ENCODE measurements at places on chromosomes 16 and 17. TPM values are rescaled to one million over a fixed set of nuclear protein-coding genes. Genes with fewer than 3 reads are reported as not detected.

DNA sequence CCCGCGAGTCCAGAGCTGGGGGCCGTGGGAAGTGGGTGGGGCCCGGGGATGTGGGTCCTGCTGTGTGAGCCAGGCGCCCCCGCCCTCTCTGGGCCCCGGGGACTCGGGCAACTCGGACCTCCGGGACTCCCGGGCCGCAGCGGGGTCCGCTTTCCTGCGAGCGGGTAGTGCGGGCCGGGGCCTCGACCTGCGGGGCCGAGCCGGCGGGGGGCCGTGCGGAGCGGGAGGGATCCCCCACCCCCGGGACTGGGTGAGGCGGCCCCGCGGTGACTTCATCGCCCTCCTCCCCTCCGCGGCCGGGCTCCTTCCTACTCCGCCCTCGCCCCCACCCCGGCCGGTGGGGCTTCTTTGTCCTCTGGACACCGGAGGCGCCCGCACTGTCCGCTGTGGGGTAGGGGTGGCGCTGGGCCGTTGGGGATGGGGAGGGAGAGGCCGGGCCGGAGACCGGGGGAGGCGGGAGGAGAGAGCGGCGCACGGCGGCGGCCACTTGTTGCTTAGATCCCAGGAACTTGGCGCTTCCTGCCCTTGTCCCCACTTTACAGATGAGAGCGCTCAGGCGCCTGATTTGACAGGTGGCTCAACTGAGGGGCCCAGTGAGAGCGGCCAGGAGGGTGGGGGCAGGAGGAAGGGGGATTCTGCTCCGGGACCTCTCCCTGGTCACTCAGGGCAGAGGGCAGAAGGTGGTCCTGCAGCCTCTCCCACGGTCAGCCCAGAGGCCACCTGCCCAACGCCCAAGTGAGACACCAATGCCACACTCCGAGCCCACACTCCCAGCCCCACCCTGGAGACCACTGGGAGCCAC, 874 bp downstream of the CMTM3 start:
- peak; percentile 40 for DNase-seq

- DNase-seq, result no peak
Observed at GRCh38 chr17:18064053-18064452, 23.7 kb upstream of the DRG2 start.

DNA sequence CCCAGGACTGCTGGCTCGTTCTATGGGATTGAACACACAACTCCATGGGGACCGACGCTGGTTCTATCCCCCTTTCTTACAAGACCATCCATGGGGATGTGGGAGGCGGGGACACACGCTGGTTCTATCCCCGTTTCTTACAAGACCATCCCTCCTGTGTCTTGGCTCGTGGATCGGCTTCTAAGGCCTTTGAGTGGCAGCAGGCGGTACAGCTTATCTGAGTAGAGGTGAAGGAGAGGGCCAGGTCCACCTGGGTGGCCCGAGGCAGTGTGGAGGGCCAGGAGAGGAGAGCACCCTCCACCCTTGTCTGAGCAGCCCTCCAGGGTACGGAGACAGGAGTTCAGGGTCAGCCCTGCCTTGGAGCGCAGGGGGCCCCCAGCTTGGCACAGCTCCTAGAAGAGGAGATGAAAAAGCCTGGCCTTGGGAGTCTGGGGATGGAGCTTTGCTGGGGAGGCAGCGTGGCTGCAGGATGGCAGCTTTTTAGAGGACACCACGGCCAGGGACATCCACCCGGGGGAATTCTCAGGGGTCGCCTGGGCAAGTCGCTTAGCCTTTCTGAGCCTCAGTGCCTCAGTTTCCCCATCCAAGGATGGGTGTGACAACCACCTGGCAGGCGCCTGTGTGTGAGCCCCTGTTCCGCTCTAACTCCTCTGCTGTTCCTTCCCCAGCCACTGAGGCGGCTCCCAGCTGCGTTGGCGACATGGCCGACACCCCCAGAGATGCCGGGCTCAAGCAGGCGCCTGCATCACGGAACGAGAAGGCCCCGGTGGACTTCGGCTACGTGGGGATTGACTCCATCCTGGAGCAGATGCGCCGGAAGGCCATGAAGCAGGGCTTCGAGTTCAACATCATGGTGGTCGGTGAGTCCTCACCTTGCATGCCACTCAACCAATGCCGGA, 341.0 kb downstream of the SEC14L1 start:
- no peak for DNase-seq

PPM1E gene
- total RNA-seq, result not detected

BORCS6 gene
- 4.5 TPM for total RNA-seq

CD300H gene
- total RNA-seq, result not detected

- no peak for DNase-seq
Observed at GRCh38 chr16:8115814-8116213, 474.5 kb downstream of the TMEM114 start.

GRCh38 chr17:78532922-78533640, 44.1 kb downstream of the DNAH17 start:
- DNase-seq, result no peak

GRCh38 chr16:28163699-28164098, 48.1 kb downstream of the XPO6 start:
- DNase-seq, result no peak

ZDHHC1 gene
- not detected for total RNA-seq

DNA sequence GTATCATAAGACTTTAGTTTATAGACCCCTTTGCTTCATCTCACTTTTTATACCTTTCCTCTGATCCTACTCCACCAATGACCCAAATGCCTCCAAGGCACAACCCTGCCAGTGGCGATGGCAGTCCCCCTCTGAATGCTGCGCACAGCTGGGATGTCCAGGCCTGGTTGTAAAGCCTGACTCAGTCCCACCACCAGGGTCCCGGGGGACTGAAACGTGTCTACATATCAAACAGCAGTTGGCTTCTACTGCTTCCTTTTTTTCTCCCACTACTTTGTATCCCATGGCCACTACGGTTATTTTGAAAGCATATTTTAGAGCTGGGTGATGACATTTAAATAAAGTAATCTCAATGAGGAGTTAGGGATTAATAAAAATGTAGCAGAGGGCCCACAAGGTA, 329.8 kb upstream of the PSMD7 start:
- DNase-seq, result no peak

MPP3 gene
- 17.4 TPM for total RNA-seq

GRCh38 chr16:86283944-86284343, 226.4 kb upstream of the FOXF1 start:
- no peak for DNase-seq

TMEM88 gene
- total RNA-seq, result 3.5 TPM

DNA sequence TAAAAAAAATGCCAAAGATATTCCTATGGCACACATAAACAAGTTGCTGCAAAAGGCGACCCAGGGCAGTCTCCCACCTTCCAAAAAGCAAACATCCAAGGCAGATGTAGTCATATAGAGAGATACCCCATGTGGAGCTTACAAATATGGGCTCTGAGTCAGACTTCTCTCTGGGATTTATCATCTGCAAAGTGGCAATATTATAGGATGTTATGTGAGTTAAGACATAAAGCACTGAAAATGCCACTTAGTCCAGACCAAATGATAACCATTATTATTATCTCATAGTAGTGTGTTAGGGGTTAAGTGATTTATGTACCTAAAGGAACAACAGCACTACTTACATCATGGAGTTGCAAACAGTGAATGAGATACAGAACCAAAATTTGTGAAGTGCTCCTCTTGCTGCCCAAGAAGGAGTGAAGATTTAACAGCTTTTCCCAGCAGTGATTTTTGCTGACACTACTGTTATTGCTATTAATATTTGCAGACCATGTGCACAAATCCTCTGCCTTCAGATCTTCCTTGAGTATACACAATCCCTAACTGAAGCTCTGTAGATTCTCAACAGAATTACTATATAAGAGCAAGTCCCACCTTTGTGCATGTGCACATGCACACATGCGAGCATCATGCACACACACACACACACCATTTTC, 560.0 kb upstream of the SALL1 start:
- no peak for DNase-seq

DNA sequence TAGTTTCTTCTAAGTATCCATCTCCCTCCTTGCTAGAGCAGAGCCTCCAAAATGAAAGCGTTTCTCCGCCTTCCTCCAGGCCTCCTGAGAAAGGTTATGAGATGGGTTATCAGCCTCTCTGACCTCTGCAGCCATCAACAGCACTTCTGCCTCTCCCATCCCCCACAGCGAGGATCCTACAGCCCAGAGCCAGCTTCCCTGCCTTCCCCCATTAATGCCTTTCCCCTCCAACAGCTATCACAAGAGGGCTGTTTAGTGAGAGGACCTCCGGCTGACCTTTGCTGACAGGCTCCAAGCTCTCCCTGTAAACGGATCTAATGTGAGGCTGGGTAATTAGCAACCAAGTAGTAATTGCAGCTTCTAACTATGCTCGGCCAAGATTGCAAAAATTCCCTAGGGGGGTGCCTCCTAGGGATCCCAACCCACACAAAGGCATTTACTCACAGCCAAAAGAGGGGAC, 55.8 kb downstream of the ZFHX3 start:
- DNase-seq, result peak; percentile 60

MFSD6L gene
- not detected for total RNA-seq

RNF43 gene
- total RNA-seq, result 269 TPM

GRCh38 chr16:17271687-17272086, 199.1 kb downstream of the XYLT1 start:
- peak; percentile 62 for DNase-seq

DNA sequence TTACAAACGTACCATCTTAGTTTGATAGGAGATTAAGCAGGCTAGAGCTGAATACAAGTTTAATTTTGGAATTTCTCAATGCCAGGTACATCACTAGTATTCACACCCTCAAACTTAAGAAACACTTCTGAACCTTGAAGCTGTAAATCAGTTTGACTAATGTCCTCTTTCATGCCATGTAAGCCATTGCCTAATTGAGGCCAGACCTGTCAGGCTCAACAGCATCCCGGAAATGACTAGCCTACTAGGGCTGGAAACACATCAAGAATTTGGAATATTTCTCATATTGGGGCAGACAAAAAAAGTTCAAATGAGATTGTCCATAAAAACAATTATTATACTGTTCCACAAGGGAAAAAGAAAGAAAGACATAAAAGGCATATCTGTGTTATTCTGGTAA, 1.7 kb downstream of the USP32 start:
- DNase-seq, result peak; percentile 12

TMIGD1 gene
- total RNA-seq, result not detected

MMP25 gene
- 1.6 TPM for total RNA-seq

- no peak for DNase-seq
Observed at GRCh38 chr17:47997586-47997985, 26.7 kb downstream of the CDK5RAP3 start.

KRTAP9-8 gene
- not detected for total RNA-seq

DNA sequence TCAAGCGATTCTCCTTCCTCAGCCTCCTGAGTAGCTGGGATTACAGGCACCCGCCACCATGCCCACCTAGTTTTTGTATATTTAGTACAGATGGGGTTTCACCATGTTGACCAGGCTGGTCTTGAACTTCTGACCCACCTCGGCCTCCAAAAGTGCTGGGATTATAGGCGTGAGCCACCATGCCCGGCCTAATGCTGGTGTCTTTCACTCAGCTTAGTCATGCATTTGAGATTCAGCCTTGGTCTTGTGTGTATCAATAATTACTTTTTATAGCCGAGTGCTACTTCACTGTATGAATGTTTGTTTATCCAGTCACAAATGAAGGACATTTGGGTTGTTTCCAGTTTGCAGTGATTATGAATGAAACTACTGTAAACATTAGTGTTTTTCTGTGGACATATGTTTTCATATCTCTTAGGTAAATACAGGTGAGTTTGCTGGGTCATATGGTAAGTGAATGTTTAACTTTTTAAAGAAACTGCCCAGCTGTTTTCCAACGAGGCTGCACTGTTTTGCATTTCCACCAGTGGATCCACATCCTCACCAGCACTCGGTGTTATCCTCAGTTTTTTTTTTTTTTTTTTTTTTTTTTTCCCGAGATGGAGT, 11.0 kb upstream of the PLCG2 start:
- no peak for DNase-seq

DNA sequence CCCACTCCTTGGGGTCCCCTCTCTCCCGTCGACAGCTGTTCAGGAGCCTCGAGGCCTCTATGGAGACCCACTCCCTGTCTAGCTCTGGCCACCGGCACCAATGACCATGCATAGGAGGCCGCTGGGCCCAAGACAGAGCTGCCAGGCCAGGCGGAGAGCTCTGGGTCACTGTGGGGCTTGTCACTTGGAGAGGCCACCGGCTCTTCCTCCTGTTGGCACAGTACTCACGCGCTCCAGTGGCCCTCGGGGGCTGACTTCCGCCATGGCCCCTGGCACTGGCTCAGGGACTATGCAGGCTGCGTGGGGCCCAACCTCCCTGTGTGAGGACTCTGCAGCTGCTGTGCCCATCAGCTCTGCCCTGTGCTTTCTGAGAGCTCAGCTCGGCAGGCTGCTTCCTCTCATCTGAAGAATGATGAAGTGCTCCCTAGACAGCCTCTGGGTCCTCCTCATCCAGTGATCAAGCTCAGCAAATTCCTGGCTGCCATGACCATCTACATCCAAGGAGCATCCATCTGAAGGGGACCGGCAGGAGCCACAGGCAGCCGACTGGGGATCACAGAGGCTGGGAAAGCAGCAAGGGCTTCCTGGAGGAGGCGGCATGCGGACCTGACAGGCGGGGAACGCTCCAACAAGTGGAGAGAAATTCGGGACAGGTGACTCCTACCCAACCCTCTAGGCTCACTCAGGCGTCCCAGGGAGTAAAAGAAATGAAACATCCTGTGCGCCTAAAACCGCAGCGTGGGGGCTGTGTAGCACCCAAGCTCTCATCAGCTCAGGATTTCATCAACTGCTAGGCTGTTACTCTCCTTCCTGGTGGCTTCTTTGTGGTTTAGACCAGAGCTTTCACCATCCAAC, 16.8 kb downstream of the GALNS start:
- DNase-seq, result no peak

- peak; percentile 94 for DNase-seq
Observed at GRCh38 chr16:67013823-67014633, 14.9 kb upstream of the CBFB start.

DNA sequence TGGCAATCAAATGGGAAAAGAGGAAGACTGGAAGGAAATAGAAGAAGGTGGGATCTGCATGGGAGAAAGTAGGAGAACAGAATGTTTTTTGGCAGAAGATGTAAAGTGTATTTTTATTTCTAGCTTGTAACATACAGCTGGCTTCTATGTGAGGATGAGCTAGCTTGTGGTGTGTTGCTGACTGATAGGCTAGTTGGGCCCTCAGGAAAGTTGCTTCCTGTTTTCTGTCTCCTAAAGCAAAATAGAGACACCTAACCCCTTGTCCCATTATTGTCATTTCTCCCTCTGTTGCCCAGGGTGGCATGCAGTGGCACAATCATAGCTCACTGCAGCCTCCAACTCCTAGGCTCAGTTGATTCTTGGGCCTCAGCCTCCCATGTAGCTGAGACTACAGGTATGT, 15.9 kb downstream of the TNRC6A start:
- no peak for DNase-seq

- no peak for DNase-seq
Observed at GRCh38 chr17:36111068-36111490, 7.5 kb downstream of the CCL4 start.

HLF gene
- total RNA-seq, result 29.8 TPM

GRCh38 chr17:12431188-12431587, 234.5 kb upstream of the MYOCD start:
- no peak for DNase-seq
